Stimulated activated CD8-positive, alpha-beta memory T cell treated with anti-CD3 and anti-CD28 coated beads, Interleukin-7, amount 100 ng/mL, for 1 hour (primary cell): ENCODE measurements at places on chromosomes 5 and 9.

GRCh38 chr9:98314381-98315066 is 59.1 kb upstream of the TBC1D2 start:
- DNase-seq = no peak

- no peak for DNase-seq
Measured at GRCh38 chr9:113963696-113964494, 87.8 kb downstream of the ZNF618 start.

GRCh38 chr9:112433499-112434392 is 52.9 kb upstream of the KIAA1958 start:
- no peak for DNase-seq

GRCh38 chr9:13569602-13570067 is 290.1 kb upstream of the MPDZ start:
- DNase-seq = no peak

DNA sequence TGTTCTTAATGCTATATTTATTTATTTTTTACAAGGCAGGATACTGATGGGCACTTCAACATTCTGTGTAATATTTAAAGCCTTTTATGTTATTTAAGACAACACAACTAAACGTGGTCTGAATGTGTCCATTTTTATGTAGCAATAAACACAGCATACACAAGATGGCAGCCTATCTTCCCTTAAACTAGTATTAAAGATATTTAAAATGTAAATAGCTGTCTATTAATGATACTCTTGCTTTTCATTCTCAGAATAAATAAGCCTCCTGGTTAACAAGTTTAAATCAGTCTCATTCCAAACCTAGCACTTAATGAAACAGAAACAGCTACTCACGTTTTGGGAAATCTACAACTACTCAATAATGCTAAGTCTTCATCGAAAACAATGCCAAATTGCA is 315.7 kb downstream of the MCTP1 start:
- no peak for DNase-seq

DNA sequence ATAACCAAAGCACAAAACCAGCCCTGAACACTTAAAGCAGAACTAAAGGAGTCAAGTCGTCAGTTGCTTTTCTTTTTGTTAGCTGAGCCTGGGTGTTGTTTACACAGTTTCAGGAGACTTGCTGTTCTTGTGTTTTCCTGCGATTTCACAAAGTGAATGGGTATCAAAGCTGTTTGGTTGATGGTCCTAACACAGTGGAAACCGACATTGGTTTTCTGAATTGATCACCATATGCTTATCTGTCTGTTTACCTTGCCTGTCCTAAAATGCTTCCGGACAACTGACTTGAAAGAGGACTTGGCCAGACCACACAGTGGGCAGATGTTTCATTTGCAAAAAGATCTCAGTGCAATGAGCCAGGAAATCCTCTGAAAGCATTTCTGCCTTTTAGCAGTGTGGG is 676.4 kb downstream of the PRELID2 start:
- DNase-seq = no peak

- DNase-seq = no peak
Measured at GRCh38 chr9:90069085-90069484, 464.3 kb downstream of the GADD45G start.
